Progenitor cell of endocrine pancreas (in vitro differentiated cells): ENCODE measurements at places on chromosomes 2 and 18. TPM values are rescaled to one million over a fixed set of nuclear protein-coding genes. Genes with fewer than 3 reads are reported as not detected.
A peak's percentile ranks its signal among the peaks of the same experiment; 100 is the strongest.

DNA sequence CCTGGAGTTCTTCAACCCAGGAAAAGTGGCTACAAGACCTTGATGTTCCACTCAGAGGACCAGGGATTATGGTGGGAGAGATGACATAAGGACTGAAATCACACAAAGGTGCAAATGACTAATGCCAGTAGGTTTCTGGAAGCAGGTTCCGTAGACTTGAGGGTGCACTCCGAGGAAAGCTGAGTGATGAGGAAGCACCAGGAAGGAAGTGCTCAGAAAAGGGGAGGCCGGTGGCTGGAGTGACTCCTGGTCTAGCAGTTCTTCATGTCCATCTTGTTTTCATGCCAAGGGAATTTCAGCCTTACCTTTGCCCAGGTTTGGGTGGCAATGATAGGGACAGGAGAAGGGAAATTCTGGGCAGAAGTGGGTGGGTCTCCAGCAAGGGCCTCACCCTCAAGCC, 74.5 kb downstream of the TMEM17 start:
- H3K4me3 ChIP-seq = no peak overlapping the region
- peaks cover 1% of the 10 kb centered on the region for H3K4me1 ChIP-seq

- H3K27ac ChIP-seq = no peak overlapping the region
- no peak for DNase-seq
- H3K27me3 ChIP-seq = peaks cover 37% of the 10 kb centered on the region
- no peaks in the 10 kb centered on the region for H3K36me3 ChIP-seq
- no peak overlapping the region for H3K4me3 ChIP-seq
- H3K4me1 ChIP-seq = peaks cover 4% of the 10 kb centered on the region
Measured at GRCh38 chr2:11368059-11368572, 23.7 kb upstream of the ROCK2 start.

- no peaks in the 10 kb centered on the region for H3K36me3 ChIP-seq
- no peak overlapping the region for H3K27ac ChIP-seq
- DNase-seq = no peak
- peaks cover 70% of the 10 kb centered on the region for H3K27me3 ChIP-seq
- H3K4me1 ChIP-seq = peaks cover 22% of the 10 kb centered on the region
- no peak overlapping the region for H3K4me3 ChIP-seq
Measured at GRCh38 chr18:25248755-25249154, 103.2 kb downstream of the ZNF521 start.

DNA sequence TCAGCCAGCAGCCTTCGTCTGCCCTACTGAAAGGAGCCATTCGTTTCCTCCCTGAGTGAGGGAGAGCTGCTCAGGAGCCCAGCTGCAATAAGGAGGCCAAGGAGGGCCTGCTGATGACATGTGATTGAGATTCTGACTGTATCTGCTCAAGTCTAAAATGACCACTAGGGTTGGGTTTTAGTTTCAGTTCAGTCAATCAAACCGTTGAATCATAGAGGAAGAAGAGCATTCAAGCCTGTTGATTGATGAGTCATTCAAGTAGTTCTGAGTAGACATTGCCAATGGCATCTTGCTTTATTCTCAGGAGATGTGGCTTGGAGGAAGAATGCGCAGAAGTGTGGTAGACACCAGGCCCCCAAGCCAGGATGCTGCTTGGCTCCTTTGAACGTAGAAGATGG, 19.9 kb upstream of the BCL2L11 start:
- no peaks in the 10 kb centered on the region for H3K36me3 ChIP-seq
- peaks cover 12% of the 10 kb centered on the region for H3K4me1 ChIP-seq
- no peaks in the 10 kb centered on the region for H3K27me3 ChIP-seq
- no peak for DNase-seq
- no peak overlapping the region for H3K27ac ChIP-seq

- peak overlapping the region; percentile 94 for H3K27ac ChIP-seq
- peak; percentile 11 for DNase-seq
- H3K4me1 ChIP-seq = peaks cover 23% of the 10 kb centered on the region
- H3K36me3 ChIP-seq = peaks cover 1% of the 10 kb centered on the region
Measured at GRCh38 chr2:213187833-213188532, 36.6 kb upstream of the IKZF2 start.

The C2orf72 gene
- total RNA-seq = 9.7 and 11.1 TPM in 2 replicates

- no peaks in the 10 kb centered on the region for H3K27me3 ChIP-seq
- no peaks in the 10 kb centered on the region for H3K36me3 ChIP-seq
- no peaks in the 10 kb centered on the region for H3K4me1 ChIP-seq
- no peak for DNase-seq
Measured at GRCh38 chr18:30121397-30121796, 921.1 kb downstream of the DSC3 start.

- no peak for DNase-seq
- H3K4me3 ChIP-seq = no peak overlapping the region
- H3K4me1 ChIP-seq = peaks cover 35% of the 10 kb centered on the region
- no peak overlapping the region for H3K27ac ChIP-seq
- H3K27me3 ChIP-seq = no peaks in the 10 kb centered on the region
- H3K36me3 ChIP-seq = peaks cover 9% of the 10 kb centered on the region
Measured at GRCh38 chr2:43341959-43342757, 115.8 kb upstream of the ZFP36L2 start.
